Cardiac atrium fibroblast (primary cell): ENCODE measurements at places on chromosomes 7 and 10. TPM values are rescaled to one million over a fixed set of nuclear protein-coding genes. Genes with fewer than 3 reads are reported as not detected.

The PPP1R9A gene
- 0.16 TPM in 1 of 2 replicates, not detected in the other for total RNA-seq

The HTR5A gene
- total RNA-seq, result not detected in 2 replicates

The PRTFDC1 gene
- total RNA-seq, result 11.4 and 14.6 TPM in 2 replicates

The SYT15 gene
- under 0.01 TPM in 1 of 2 replicates, not detected in the other for total RNA-seq

The FGF8 gene
- not detected in 2 replicates for total RNA-seq

The SUFU gene
- total RNA-seq, result 7.4 and 11.2 TPM in 2 replicates

The SUGCT gene
- total RNA-seq, result 1.6 and 2.9 TPM in 2 replicates

The GLUD1 gene
- total RNA-seq, result 131 and 139 TPM in 2 replicates

The CPVL gene
- total RNA-seq, result not detected in 2 replicates

The NXPH1 gene
- total RNA-seq, result not detected in 2 replicates

The PALD1 gene
- total RNA-seq, result 0.72 and 5.3 TPM in 2 replicates

The ZEB1 gene
- 20.2 and 21.5 TPM in 2 replicates for total RNA-seq

The SH2D4B gene
- total RNA-seq, result not detected in 2 replicates

The PLEKHS1 gene
- not detected in 2 replicates for total RNA-seq

The SYNPO2L gene
- not detected in 2 replicates for total RNA-seq

The INTS15 gene
- 8.7 and 10.9 TPM in 2 replicates for total RNA-seq

The ZNF775 gene
- 2.3 TPM in 2 replicates for total RNA-seq

The CALCR gene
- total RNA-seq, result not detected in 2 replicates

The DTX2 gene
- 9.9 and 12.8 TPM in 2 replicates for total RNA-seq

The EBF3 gene
- total RNA-seq, result 21.1 and 38.5 TPM in 2 replicates

The SHTN1 gene
- 2.9 TPM in 2 replicates for total RNA-seq

The STEAP1 gene
- 29.4 and 72.7 TPM in 2 replicates for total RNA-seq

The P4HA1 gene
- 396 and 422 TPM in 2 replicates for total RNA-seq

The C10orf120 gene
- total RNA-seq, result not detected in 2 replicates

The TAS2R3 gene
- not detected in 2 replicates for total RNA-seq

The CYP3A7 gene
- not detected in 2 replicates for total RNA-seq

The FBXL15 gene
- 6.6 and 13.2 TPM in 2 replicates for total RNA-seq

The CDC14C gene
- not detected in 2 replicates for total RNA-seq

The MRLN gene
- not detected in 2 replicates for total RNA-seq

The GPR26 gene
- not detected in 2 replicates for total RNA-seq

The SCD gene
- 143 and 452 TPM in 2 replicates for total RNA-seq

The ELN gene
- total RNA-seq, result 22.7 and 36.3 TPM in 2 replicates

The AKR1C2 gene
- total RNA-seq, result 26.4 and 32.3 TPM in 2 replicates

The TEX36 gene
- not detected in 2 replicates for total RNA-seq

The IFIT2 gene
- 3.6 and 6.5 TPM in 2 replicates for total RNA-seq

The CRPPA gene
- 1.1 and 2.3 TPM in 2 replicates for total RNA-seq

The DOCK4 gene
- total RNA-seq, result 5.2 and 12.8 TPM in 2 replicates

The ZNF425 gene
- 2.7 and 4.1 TPM in 2 replicates for total RNA-seq

The CRYGN gene
- not detected in 2 replicates for total RNA-seq

The SFXN2 gene
- total RNA-seq, result 2.0 and 3.4 TPM in 2 replicates

The BMS1 gene
- 9.0 and 12.8 TPM in 2 replicates for total RNA-seq

The TRIM74 gene
- not detected in 2 replicates for total RNA-seq

The SMKR1 gene
- total RNA-seq, result not detected in 2 replicates

The PLAC9 gene
- total RNA-seq, result 89.7 and 128 TPM in 2 replicates

The FRMPD2 gene
- not detected in 2 replicates for total RNA-seq

The CYP3A4 gene
- not detected in 2 replicates for total RNA-seq

The ATOH7 gene
- total RNA-seq, result not detected in 2 replicates
